Endothelial cell of umbilical vein (primary cell): ENCODE measurements at places on chromosomes 13 and 19. TPM values are rescaled to one million over a fixed set of nuclear protein-coding genes. Genes with fewer than 3 reads are reported as not detected.
A peak's percentile ranks its signal among the peaks of the same experiment; 100 is the strongest.

Gene SIRT2
- 46.3 and 47.6 TPM in 2 replicates for total RNA-seq

- peaks cover 4% of the 10 kb centered on the region for H3K36me3 ChIP-seq
- no peaks in the 10 kb centered on the region for H3K4me1 ChIP-seq
- no peaks in the 10 kb centered on the region for H3K27me3 ChIP-seq
- peak; percentile 46 for DNase-seq
Observed at GRCh38 chr19:5103061-5103701, 134.3 kb downstream of the KDM4B start.

Gene MAP1S
- 143 and 166 TPM in 2 replicates for total RNA-seq

DNA sequence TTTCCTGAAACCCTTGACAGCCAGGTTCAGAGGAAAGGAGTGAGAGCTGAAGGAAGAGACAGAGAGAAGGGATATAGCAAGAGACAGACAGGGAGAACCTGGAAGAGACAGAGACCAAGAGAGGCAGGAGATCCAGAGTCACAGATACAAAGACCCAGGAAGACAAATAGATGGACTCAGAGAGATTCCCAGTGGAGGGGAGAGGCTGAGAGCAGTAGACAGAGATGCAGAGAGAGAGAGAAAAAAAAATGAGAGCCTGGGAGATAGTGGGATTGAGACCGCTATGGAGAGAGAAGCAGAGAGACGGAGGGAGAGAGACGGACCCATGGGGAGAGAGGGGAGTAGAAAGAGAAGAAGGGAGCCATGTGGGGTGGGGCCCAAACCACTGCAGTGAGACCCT is 763 bp downstream of the FXYD7 start:
- no peak overlapping the region for H3K27ac ChIP-seq
- no peaks in the 10 kb centered on the region for H3K36me3 ChIP-seq
- peaks cover 17% of the 10 kb centered on the region for H3K27me3 ChIP-seq
- peaks cover 11% of the 10 kb centered on the region for H3K4me1 ChIP-seq
- no peak overlapping the region for H3K4me3 ChIP-seq

DNA sequence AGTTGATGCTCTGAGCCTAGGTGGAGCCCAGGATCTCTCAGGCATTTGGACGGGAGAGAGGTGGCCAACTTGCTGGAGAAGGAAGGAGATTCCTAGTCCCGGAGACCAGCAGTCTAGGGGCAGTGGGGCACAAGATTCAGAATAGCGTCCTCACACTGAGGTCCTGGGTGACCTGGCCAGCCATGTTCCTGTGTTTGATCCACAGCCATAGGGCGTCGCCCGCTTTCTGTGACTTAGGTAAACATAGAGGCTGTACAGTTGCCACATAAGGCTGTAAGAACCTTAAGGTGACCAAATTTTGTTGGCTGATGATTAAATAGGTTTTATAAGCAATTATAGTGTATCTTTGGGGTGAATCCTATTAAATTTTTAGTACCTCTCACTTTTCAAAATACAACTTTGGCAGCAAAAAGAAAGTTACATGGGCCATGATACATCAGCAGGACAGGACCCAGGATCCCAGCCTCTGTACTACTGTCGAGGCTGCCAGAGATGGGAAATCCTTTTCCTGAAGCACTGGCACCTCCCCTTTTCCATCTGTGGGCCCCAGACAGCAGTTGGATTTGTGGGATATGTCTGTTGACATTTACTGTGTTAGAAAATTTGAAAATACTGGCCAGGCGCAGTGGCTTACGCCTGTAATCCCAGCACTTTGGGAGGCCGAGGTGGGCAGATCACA is 37.5 kb downstream of the TSSK6 start:
- peaks cover 12% of the 10 kb centered on the region for H3K36me3 ChIP-seq
- no peaks in the 10 kb centered on the region for H3K4me1 ChIP-seq
- H3K27ac ChIP-seq, result no peak overlapping the region
- H3K4me3 ChIP-seq, result no peak overlapping the region

DNA sequence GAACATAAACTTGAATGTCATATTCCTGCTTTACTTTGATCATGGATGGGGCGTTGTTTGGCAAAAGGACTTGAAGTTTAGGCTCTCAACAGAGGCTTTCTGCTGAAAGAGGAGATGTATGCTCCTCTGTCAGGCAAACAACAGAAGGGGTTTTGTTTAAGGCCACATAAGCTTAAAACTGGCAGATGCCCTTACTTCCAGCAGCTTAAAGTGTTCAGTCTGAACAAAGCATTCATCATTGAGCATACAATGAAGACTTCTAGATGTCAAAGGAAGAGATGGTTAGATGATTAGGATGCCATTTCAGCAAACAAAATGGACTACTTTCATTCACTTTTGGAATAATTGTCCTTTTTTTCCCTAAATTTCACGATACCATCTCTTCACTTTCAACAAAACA is 484.5 kb downstream of the SLITRK6 start:
- no peak overlapping the region for H3K4me3 ChIP-seq
- peaks cover 2% of the 10 kb centered on the region for H3K4me1 ChIP-seq
- H3K27ac ChIP-seq, result no peak overlapping the region
- no peaks in the 10 kb centered on the region for H3K36me3 ChIP-seq
- H3K27me3 ChIP-seq, result no peaks in the 10 kb centered on the region

DNA sequence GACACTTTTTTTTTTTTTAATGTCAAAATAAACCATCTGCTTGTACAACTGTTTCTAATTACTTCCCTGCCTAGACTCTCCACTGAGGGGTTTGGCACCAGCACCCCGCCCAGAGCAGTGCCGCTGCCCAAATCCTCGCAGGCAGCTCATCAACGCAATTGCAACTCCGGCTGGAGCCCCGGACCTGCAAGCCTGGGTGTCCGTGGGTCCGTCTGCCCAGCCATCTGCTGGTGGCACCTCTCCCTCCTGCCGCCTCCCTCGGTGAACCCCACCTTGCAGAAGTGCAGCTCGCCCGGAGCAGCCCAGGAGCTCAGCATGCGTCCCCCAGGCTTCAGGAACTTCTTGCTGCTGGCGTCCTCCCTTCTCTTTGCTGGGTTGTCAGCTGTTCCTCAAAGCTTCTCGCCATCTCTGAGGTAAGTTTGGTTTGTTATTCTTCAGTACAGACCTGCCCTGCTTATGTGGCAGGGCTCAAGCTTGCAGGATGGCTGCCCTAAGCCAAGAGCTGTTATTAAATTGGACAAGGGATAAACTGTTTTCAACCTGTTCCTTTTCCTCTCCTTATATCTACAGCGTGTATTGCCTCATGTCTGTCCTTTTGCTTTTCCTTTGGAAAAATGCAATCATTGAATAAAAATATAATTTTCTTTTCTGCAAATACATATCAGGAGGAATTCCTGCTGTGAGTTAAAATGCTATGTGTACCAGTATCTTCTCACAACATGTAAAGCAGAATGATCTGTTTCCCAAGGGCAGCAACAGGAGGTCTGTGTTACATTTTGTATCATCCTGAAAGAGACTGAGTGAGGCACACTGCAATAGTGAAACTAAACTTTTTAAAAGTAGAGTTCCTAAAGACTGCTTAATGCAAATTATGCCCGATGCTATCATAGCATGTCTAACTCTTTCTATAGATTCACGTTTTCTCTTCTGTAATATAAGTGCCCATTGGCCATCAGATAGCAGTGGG is at the start of gene ITGBL1:
Gene ITGBL1, plus strand, starts transcription at position 157 of the 967 bp plus-strand sequence. Its CDS starts 159 bp downstream, at position 316.
- DNase-seq, result peak; percentile 48
- no peaks in the 10 kb centered on the region for H3K36me3 ChIP-seq
- H3K4me3 ChIP-seq, result peak within 1 kb of the TSS; percentile 24

DNA sequence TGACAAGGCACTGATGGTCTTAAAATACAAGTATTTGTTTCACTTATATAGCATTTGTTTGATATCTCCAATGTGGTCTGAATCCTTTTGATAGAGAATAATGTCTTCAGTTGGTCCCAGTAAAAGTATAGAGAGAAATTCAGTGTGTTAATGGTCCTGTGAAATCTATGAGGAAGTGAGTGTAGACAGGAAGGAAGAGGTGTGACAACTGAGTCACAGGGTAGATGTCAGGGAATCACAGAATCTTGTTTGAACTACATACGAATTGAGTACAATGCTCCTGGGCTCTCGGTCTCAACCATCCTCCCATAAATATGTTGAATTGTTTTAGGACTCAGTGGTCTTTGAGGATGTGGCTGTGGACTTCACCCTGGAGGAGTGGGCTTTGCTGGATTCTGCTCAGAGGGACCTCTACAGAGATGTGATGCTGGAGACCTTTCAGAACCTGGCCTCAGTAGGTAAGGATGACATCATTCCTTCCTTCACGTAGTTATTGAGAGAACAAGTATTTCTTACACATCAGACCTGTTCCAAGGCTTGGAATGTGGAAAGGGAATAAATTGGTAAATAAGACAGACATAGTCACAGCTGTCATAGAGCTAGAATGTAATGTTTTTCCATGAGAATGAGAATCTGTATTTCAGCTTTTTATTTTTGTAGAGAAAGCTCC is 9.1 kb downstream of the ZNF555 start:
- DNase-seq, result no peak
- H3K27me3 ChIP-seq, result no peaks in the 10 kb centered on the region
- H3K27ac ChIP-seq, result peak overlapping the region; percentile 32
- H3K4me1 ChIP-seq, result peaks cover 9% of the 10 kb centered on the region

GRCh38 chr13:68940049-68940448 is 1167.6 kb upstream of the ATXN8OS start:
- H3K4me3 ChIP-seq, result no peak overlapping the region
- H3K27me3 ChIP-seq, result no peaks in the 10 kb centered on the region
- no peaks in the 10 kb centered on the region for H3K36me3 ChIP-seq
- no peak for DNase-seq
- no peak overlapping the region for H3K27ac ChIP-seq

Gene MBD3L5
- total RNA-seq, result not detected in 2 replicates

GRCh38 chr13:29548722-29549121 is 46.8 kb downstream of the SLC7A1 start:
- peak; percentile 92 for DNase-seq
- H3K27ac ChIP-seq, result peak overlapping the region; percentile 99
- peaks cover 46% of the 10 kb centered on the region for H3K4me1 ChIP-seq

- peak; percentile 21 for DNase-seq
- peaks cover 34% of the 10 kb centered on the region for H3K36me3 ChIP-seq
- H3K4me3 ChIP-seq, result no peak overlapping the region
- no peaks in the 10 kb centered on the region for H3K4me1 ChIP-seq
- no peak overlapping the region for H3K27ac ChIP-seq
Observed at GRCh38 chr19:11446652-11447301, 11.3 kb downstream of the PRKCSH start.

- H3K27me3 ChIP-seq, result no peaks in the 10 kb centered on the region
- no peak for DNase-seq
- no peak overlapping the region for H3K27ac ChIP-seq
- no peak overlapping the region for H3K4me3 ChIP-seq
Observed at GRCh38 chr13:76538004-76538403, 348.2 kb downstream of the KCTD12 start.

GRCh38 chr13:32340914-32341313 is 25.6 kb downstream of the BRCA2 start:
- H3K36me3 ChIP-seq, result peaks cover 5% of the 10 kb centered on the region
- H3K4me1 ChIP-seq, result no peaks in the 10 kb centered on the region
- no peak overlapping the region for H3K4me3 ChIP-seq
- no peak overlapping the region for H3K27ac ChIP-seq
- H3K27me3 ChIP-seq, result no peaks in the 10 kb centered on the region

DNA sequence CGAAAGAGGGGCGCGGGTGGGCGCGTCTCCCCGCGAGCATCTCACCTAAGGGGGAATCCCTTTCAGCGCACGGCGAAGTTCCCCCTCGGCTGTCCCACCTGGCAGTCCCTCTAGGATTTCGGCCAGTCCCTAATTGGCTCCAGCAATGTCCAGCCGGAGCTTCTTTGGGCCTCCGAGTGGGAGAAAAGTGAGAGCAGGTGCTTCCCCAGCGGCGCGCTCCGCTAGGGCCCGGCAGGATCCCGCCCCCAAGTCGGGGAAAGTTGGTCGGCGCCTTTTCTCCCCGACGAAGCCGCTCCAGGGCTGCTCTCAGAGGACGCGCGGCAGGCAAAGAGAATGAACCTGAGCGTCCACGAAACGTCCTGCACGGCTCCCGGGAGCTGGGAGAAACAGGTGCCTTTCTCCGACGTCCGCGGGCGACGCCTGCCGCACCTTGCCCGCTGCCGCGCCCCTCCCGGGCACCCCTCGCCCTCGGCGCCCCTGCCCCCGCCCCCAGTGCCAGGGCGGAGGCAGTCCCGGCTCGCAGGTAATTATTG is 366 bp upstream of the KL start:
- H3K4me3 ChIP-seq, result no peak overlapping the region
- no peak overlapping the region for H3K27ac ChIP-seq
- H3K36me3 ChIP-seq, result no peaks in the 10 kb centered on the region
- H3K4me1 ChIP-seq, result peaks cover 8% of the 10 kb centered on the region
- DNase-seq, result no peak
